ENCODE measurements at places on chromosomes 11 and 22.

- DNase-seq: no peak
These were observed 15.3 kb downstream of the RTN4RL2 start for GRCh38 chr11:57475671-57476046.

- DNase-seq: no peak
These were observed 37.1 kb downstream of the ZNF202 start for GRCh38 chr11:123704341-123704740.

DNA sequence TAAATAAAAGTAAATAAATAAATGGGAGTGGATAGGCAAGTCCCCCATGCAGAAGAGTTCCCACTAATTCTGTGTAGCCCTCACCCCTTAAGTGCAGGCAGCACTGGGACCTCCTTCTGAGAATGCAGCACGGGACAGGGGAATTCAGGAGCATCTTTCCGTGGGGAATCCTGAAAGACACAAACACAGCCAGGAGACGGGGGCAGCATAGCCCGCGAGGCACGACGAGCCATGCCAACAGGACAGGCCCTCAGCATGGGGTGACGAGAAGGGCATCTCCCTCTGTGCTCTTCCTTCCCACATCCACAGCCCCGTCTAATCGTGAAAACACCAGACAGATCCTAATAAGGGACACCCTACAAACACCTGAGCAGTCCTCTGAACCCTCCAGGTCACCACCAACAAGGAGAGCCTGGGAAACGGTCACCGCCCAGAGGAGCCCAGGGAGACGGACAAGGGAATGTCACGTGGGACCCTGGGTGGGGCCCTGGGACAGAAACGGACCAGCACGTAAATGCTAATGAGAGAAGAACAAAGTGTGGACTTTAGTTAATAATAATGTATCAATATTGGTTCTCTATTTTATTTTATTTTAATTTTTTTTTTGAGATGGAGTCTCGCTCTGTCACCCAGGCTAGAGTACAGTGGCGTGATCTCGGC is 6.8 kb downstream of the KRTAP5-5 start:
- no peak for DNase-seq

- DNase-seq: no peak
These were observed 94.7 kb upstream of the FOLH1 start for GRCh38 chr11:49303080-49303479.

DNA sequence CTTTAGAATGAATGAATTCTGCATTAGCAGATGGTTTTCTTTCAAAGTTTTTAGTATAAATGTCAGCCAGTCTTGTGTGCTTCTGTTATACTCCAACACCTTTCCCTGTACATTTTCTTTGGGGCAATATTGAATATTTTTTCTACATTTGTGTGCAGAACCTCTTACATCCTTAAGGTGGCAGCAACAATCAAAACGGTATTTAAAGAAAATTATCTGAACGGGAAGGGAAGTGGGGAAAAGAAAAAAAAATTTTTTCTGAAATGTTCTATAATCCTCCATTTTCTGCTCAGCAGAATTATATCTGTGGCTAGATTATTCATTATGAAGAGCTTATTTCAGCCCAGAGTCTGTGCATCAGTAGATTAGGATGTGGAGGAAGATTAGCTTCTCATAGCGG is 347.3 kb upstream of the RAG2 start:
- no peak for DNase-seq

GRCh38 chr22:36806835-36807234 is 10.0 kb downstream of the PVALB start:
- DNase-seq: no peak

- DNase-seq: no peak
These were observed 9.4 kb downstream of the SUSD2 start for GRCh38 chr22:24190596-24191208.

- no peak for DNase-seq
These were observed 199.4 kb upstream of the MTMR2 start for GRCh38 chr11:96123301-96123700.

GRCh38 chr22:29128891-29129807 is 56.3 kb downstream of the KREMEN1 start:
- DNase-seq: peak; percentile 38

GRCh38 chr11:44971185-44971584 is 20.5 kb upstream of the TP53I11 start:
- no peak for DNase-seq

- no peak for DNase-seq
These were observed 4.5 kb downstream of the CD81 start for GRCh38 chr11:2381494-2382128.
